Hematopoietic multipotent progenitor cell treated with erythropoietin and hydrocortisone succinate and interleukin-3 and kit ligand, for 4 days (in vitro differentiated cells): ENCODE measurements at places on chromosomes 2 and 18.
A peak's percentile ranks its signal among the peaks of the same experiment; 100 is the strongest.

DNA sequence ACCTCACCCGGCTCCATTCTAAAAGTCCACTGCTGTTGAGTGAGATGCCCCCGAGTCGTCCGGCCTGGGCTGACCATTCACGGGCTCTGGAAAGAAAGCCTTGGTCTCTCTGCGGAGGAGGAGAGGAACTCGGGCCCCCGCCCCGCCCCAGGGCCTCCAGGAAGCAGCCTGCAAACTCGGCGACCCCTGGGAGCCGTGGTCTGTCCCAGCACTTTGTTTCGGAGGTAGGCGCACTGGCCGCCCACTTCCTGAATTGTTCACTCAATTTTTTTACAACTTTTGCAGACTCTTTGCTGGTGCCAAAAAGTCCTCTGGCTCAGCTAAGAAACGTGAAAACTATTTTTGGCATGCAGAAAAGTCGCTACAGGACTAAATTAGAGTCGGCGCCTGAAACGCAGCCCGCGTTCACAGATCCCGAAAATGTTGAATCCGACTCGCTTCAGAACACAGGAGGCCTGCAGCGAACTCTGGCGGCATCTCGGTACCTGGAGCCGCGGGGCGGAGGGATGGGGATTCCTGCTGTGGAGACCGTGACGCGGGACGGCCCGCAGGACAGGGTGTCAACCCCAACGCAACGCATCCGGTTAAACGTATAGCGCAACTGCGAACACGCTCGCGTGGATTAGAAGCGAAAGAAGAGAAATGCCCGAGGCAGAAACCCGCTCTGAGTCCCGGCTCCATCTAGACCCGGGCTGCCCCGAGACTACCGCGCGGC is 1.5 kb downstream of the PXDN start:
- peak; percentile 34 for DNase-seq

- no peak for DNase-seq
These were observed 11.7 kb downstream of the GEMIN6 start for GRCh38 chr2:38789691-38790090.

- DNase-seq: no peak
These were observed 32.9 kb upstream of the SPTBN1 start for GRCh38 chr2:54423213-54423612.

GRCh38 chr2:121273116-121273515 is 11.9 kb downstream of the TFCP2L1 start:
- DNase-seq: no peak

GRCh38 chr2:80054346-80054675 is 250.2 kb downstream of the LRRTM1 start:
- no peak for DNase-seq

- DNase-seq: no peak
These were observed 117.4 kb upstream of the COPS8 start for GRCh38 chr2:236968101-236968879.

GRCh38 chr2:183359867-183360266 is 235.6 kb downstream of the NUP35 start:
- DNase-seq: peak; percentile 4

- DNase-seq: no peak
These were observed 278.4 kb downstream of the ALPK2 start for GRCh38 chr18:58350526-58350925.

- DNase-seq: no peak
These were observed 281.6 kb upstream of the STON1 start for GRCh38 chr2:48248251-48248933.

DNA sequence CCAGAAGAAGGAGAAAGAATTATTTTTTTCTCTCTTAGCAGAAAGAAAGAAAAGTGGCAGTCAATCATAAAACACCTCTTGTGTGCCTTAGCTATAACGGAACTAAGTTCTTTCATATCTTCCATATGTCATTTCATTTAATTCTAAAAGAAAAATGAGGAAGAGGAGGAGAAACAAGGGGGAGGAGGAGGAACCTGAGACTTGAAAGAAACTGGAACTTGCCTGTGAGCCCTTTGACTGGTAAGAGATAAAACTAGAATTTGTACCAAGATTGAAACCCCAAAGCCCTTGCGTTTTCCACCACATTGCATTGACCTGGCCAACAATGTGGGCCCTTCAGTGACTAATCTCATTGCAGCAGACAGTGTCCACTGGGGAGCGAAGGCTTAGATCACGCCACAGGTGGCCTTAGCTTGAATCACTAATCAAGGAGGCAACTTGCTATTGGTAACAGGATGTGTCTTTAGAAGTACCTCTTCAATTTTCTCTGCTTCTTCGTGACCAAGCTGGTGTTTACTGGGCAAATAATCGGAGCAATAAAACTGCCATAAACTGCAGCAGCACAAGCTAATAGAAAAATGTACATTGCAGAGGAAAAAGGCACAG is 307.9 kb downstream of the CLIP4 start:
- peak; percentile 56 for DNase-seq

DNA sequence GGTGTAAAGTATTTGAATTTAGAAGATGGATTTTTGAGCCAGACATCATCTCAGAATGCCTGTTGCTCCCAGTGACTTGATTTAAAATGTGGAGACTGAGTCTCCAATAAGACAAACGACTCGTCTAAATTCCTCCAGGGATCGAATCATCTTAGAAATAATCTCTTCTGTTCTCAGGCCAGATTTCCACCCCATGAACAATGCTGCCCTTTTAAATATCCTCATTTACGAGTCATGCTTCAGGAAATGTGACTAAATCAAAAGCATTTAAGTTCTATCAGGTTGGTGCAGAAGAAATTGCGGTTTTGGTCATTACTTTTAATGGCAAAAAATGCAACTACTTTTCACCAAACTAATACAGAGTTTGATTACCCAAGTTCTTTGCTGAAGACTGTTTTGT is 684.6 kb upstream of the SOX11 start:
- no peak for DNase-seq

DNA sequence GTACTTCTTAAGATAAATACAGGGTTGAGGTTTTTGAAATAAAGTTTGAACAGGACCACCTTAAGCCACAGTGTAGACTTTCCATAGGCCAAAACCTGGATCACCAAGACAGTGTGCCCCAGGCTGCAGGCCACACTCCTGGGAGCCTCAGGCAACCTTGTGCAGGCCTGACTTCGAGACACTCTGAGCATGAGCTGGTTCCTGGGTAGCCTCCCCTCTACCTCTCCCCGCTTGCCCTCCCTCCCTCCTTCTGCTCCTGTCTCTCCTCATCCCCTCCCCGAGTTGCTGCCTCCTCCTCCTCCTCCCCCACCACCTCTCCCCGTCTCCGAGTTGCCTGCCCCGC is 10.6 kb upstream of the PROC start:
- DNase-seq: no peak
